ENCODE measurements at places on chromosomes 16 and 17. TPM values are rescaled to one million over a fixed set of nuclear protein-coding genes. Genes with fewer than 3 reads are reported as not detected.

SCARF1 gene
- 2.3 TPM for total RNA-seq

BTBD17 gene
- total RNA-seq, result not detected

NEK8 gene
- total RNA-seq, result 3.9 TPM

EFNB3 gene
- total RNA-seq, result 1.6 TPM

DNA sequence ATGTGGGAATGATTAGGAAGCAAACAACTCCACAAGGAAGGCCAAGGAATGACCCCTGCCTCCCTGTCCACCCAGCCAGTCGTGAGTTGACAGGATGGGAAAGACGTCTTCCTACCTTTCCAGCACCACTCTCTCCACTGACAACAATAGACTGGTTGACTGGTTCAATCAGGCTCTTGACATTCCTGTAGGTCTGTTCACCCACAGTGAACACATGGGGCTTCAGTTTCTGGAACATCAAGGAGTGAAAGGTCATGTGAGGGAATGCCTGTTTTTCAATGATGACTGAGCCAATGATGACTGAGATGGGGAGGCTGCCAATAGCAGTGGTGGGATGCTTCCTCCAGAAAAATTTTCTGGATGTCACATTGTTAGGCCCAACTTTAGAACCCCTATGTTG, 9.6 kb downstream of the MYO19 start:
- no peak for ATAC-seq

GRCh38 chr17:35088356-35088880, 24.9 kb upstream of the RFFL start:
- ATAC-seq, result no peak

All from esophagus mucosa (tissue), 1 donor.